SIG-M5 (cell line): ENCODE measurements at places on chromosomes 16 and 17.

GRCh38 chr16:87601401-87601981, 817 bp upstream of the JPH3 start:
- no peak for DNase-seq

DNA sequence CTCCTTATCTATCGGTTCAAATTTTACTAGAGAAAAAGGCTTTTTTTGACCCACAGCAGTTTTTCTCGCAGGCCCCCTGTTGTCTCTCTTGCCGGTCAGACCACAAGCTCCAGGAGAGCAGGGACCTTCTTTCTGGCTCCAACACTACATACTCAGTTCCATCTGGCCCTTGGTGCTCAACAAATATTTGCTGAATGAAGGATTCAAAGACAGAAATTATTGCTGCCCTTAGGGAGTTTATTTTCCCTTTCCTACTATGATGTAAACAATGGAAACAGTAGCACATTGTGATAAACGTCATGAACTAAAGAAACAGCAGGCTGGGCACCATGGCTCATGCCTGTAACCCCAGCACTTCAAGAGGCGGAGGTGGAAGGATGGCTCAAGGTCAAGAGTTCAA, 59.0 kb upstream of the ATP2A3 start:
- no peak for DNase-seq

- no peak for DNase-seq
Observed at GRCh38 chr16:30407102-30407803, at the start of gene ZNF771. Gene ZNF771, plus strand, starts transcription at chr16:30407606. Its CDS starts 448 bp downstream, at chr16:30408054.

- no peak for DNase-seq
Observed at GRCh38 chr17:82003411-82004381, 19.0 kb downstream of the CENPX start.

DNA sequence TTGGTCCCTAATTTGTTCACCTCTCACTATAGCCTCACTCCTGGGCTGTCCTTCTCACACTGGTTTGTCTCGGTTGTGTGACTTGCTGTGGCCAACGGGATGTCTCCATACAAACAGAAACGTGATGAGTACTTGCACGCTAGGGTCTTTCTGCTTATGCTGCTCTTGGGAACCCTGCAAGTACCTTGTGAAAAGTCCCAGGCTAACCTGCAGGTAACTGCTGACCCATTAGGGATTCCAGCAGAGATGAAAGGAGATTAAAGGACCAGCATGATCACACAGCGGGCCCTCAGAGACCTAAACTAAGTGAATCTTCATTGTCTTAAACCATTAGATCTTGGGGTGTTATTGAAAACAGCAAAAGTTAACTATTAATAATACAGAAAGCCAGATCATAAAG, 562.8 kb upstream of the GOT2 start:
- DNase-seq, result no peak

GRCh38 chr16:883340-883739, 82.8 kb upstream of the GNG13 start:
- no peak for DNase-seq

- DNase-seq, result no peak
Observed at GRCh38 chr16:7167626-7168025, 165.0 kb upstream of the RBFOX1 start.

GRCh38 chr16:52092126-52092525, 454.8 kb downstream of the TOX3 start:
- DNase-seq, result no peak

DNA sequence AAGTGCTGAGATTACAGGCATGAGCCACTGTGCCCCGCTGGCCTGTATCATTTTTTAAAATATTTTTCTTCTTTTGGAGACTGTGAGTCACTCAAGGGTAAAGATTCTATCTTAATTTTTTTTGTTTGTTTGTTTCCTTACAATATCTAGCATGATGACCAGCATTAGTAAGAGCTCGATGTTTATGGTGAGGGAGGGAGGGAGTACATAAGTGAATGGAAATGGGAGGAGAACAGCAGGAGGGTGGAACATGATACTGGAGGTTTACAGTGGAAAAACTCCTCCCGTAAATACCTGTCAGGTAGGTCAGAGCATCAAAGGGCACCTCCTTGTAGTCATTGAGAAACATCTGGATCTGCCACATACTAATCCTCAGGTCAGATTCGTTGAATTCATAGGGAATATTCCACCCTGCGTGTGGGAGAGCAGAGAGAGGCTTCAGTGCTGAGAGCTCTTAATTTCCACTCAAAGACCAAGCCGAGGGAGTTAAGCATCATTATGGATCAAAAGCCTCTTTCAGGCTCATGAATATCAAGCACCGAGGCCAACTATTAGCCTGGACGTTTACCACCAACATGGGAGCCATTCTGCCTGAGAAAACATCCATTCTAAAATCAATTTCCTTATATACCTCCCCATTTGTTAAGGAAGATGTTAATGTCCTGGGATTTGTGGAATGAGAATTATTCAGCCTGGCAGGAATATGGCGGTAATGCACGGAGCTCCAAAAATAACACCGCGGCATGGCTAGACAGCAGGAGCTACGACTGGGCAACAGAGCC, 51.8 kb downstream of the LYRM1 start:
- no peak for DNase-seq

GRCh38 chr16:48911700-48912099, 301.7 kb upstream of the N4BP1 start:
- no peak for DNase-seq

DNA sequence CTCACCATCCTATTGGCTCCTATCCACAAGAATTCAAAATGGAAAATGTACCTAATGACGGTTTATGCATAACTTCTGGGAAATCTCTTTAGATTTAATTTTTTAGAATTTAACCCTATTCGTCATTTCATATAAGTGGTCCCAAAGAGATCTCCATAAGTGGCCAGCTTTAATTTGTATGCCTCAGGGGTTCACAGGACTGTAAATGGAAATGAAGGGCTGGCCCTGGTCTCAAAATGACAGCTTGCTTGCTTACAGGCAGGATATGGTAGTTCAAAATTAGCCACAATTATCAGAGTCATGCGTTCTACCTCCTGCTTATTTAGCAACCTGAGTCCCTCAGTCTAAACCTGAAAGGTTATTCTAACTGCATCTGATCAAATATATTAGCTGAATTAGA, 6.6 kb upstream of the NACA2 start:
- DNase-seq, result no peak

GRCh38 chr16:31385680-31386079, 7.5 kb upstream of the ITGAD start:
- DNase-seq, result no peak

GRCh38 chr16:84159007-84159406, 13.9 kb downstream of the DNAAF1 start:
- DNase-seq, result no peak

- DNase-seq, result no peak
Observed at GRCh38 chr16:65763640-65764305, 602.7 kb upstream of the CDH5 start.

DNA sequence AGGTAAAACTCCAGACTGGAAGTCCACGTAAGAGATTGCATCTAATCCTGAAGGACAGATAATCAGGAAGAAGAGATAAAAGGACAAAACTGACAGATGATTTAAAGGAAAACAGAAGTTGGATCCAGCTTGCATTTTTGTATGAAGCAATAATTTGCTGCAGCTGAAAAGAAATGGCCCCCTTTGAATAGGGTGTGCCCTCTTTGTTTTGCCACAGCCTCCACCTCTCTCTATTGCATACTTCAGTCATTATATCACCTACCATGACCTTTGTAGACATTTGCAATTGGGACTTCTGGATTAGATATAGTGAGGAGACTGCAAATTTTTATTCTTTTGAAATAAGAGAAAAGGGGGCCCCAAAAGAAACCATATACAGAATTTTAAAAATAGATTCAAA, 8.1 kb downstream of the NOG start:
- no peak for DNase-seq

- no peak for DNase-seq
Observed at GRCh38 chr16:72300892-72301291, 128.9 kb upstream of the PMFBP1 start.

GRCh38 chr17:50790618-50791017, 23.3 kb upstream of the ANKRD40CL start:
- no peak for DNase-seq

GRCh38 chr17:45091778-45092425, 30.8 kb downstream of the NMT1 start:
- no peak for DNase-seq

DNA sequence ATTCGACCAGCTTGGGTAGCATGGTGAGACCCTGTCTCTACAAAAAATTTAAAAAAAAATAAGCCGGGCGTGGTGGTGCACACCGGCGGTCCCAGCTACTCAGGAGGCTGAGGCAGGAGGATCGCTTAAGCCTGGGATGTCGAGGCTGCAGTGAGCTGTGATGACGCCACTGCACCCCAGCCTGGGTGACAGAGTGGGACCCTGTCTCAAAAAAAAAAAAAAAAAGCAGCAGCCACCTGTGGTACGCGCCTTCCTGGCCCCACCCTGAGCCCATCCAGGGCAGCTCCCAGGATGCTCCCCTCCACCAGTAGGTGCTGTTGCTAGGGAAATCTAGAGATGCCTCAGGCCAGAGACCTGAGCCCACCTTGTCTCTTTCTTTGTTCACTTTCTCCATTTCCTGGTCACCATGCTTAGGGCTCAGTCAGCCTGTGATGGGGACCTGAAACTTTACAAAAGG, 47.4 kb downstream of the TEKT5 start:
- no peak for DNase-seq

DNA sequence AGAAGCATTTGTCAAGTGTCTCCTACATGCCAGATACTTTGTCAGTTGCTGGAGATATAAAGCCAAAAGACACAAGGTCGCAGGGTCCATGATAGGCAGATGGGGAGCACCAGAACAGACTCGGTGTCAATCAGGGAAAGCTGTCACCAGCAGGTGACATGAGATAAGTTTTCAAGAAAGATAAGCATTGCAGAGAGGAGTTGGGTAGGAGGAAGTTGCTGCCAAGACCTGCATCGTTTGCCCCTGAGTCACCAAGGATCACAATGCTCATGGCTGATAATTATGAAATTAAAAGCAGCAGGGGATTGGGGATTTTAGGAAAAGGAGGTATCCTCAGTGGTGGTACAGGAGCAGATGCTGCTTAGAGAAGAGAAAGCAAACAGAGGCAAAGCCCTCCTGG, 551.1 kb upstream of the CDH11 start:
- no peak for DNase-seq

GRCh38 chr16:85916141-85916890, 17.4 kb downstream of the IRF8 start:
- no peak for DNase-seq

DNA sequence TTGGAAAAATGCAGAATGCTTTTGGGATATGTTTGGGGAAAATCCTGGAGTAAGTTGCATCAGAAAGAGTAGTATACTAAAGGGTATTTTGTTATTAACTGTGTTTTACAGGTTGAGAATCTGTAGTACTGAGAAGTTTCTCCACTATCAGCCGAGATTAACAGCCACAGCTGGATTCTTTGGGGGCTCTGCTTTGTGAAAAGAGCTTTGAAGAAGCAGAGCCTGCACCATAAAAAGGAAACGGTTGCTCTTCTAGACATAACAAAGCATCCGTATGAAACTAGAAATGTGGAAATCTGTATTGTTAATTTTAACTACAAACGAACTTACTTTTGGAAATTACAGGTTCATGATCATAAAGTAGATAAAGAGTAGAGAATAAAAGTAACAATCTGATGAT, 5.3 kb downstream of the NLK start:
- DNase-seq, result no peak

GRCh38 chr17:27982688-27983087, 59.8 kb upstream of the NLK start:
- DNase-seq, result no peak

DNA sequence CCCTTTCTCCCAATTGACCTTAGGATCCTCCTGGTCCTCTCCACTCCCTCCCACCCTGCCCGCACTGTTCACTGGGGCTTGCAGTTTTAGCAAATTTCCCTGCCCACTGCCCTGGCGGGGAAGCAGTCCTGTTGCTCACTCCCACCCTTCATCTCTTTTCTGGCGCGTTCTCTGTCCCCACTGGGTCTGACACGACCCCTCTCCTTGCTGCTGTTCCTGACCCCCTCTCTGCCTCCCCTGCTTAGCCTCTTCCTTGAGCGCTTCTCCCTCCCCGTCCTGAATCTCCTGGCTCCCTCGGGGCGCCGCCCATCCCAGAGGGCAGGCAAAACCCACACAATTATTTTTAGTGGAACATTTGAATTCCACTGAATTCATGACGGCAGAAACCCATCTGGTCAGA, 1796.4 kb downstream of the TP53TG3F start:
- DNase-seq, result no peak

DNA sequence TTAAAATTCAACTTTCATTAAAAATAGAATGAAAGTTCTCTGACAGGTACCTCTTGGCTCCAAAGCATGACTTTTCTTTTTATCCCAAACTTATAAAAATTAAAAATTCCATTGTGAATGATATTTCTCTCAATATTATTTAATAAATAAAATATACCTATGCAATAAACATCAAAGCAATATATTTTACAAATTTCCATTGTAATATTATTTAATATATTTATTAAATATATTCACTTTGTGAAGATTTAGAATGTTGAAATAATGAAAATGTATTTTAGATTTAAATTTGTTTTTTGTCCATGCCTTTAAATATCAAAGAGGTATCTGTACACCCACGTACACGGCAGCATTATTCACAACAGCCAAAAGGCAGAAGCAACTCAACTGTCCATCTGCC, 147.8 kb downstream of the CEP112 start:
- no peak for DNase-seq

- DNase-seq, result no peak
Observed at GRCh38 chr16:88974916-88975215, 2.1 kb downstream of the CBFA2T3 start.

GRCh38 chr16:1357906-1358566, 6.3 kb downstream of the GNPTG start:
- no peak for DNase-seq

DNA sequence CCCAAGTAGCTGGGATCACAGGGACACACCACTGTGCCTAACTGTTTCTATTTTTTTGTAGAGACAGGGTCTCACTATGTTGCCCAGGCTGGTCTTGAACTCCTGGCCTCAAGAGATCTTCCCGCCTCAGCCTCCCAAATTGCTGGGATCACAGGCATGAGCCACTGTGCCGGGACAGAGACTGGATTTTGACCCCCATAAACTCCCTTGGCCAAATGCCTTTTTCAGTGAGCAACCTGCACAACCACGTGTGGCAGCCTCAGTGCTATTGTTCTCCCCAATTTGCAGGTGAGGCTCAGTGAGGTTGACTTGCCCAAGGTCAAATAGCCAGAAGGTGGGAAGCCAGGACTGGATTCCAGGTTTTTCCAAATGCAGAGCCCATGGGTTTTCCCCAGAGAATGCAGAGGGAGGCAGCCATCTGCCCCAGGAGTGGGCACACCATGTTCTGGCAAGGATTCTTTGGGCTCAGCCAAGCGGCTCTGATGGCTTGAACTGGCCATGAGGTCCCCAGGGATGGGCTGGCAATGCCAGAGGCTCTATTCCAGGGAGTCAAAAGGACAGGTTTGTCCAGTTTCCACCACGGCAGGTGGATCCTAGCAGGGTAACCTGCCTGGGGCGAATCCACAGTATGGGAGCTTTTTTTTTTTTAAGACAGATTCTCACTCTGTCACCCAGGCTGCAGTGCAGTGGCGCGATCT, 1.8 kb downstream of the IL27 start:
- no peak for DNase-seq

- no peak for DNase-seq
Observed at GRCh38 chr17:46121841-46122485, 71.3 kb downstream of the KANSL1 start.
